ENCODE measurements at places on chromosomes 2 and 18.

- DNase-seq: no peak
Measured at GRCh38 chr2:112220831-112221230, 34.0 kb downstream of the ZC3H8 start.

DNA sequence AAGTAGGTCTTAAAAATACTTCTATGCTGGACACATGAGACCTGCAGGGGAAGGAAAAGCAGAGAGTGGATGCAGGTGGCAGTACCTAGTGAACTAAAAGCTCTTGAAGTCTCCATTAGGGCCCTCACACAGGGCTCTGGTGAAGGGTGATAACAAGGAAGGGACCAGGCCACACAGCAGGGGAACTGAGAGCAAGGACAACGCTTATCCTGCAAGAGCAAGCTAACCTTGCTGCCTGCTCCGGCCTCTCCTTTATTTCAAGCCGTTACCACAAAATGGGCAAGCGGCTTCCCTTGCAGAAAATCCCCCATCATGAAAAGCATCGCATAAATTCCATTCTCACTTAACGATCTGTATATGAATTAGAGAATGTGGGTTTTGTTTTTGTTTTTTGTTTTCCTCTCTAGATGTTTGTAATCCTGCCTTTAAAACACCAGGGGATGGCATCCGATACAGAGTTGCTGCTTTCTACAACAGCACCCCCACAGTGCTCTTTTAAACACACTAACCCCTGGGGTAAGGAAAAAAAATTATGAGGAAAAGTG is 64.5 kb downstream of the CACNB4 start:
- DNase-seq: no peak

- DNase-seq: no peak
Measured at GRCh38 chr2:48529194-48529593, 760 bp upstream of the STON1 start.

GRCh38 chr2:159963700-159964099 is 98.7 kb downstream of the PLA2R1 start:
- DNase-seq: no peak

- DNase-seq: no peak
Measured at GRCh38 chr2:14826518-14826917, 194.0 kb downstream of the LRATD1 start.
